ENCODE measurements at places on chromosomes 4 and X.

GRCh38 chr4:108830509-108831244 is 67.8 kb upstream of the ETNPPL start:
- no peak for DNase-seq

GRCh38 chr4:11813951-11814446 is 385.3 kb upstream of the HS3ST1 start:
- no peak for DNase-seq

GRCh38 chr4:155659176-155659575 is 7.5 kb upstream of the GUCY1A1 start:
- no peak for DNase-seq

- DNase-seq = no peak
Observed at GRCh38 chr4:59457576-59457975, 1742.5 kb upstream of the ADGRL3 start.

GRCh38 chr4:67365661-67366245 is 179.6 kb downstream of the CENPC start:
- no peak for DNase-seq

- no peak for DNase-seq
Observed at GRCh38 chr4:139153411-139154133, 23.4 kb downstream of the ELF2 start.
